Breast epithelium (tissue), 4 donors: ENCODE measurements at places on chromosomes 1 and 21.

DNA sequence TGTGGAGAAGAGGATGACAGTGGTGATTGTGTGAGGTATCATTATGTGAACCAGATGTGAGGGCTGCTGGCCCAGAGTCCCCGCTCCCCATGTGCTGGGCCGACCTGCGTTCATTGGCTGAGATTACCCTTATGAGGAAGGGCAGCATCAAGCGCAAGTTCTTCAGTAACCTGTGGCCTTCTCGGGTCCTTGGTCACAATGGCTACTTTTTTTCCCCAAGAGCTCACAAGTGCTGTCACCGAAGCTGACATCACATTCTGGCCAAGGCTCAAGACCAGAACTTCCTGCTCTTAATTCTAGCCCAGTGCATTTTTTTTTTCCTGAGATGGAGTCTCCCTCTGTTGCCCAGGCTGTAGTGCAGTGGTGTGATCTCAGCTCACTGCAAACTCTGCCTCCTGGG is 262.9 kb downstream of the RHOU start:
- no peak for DNase-seq

DNA sequence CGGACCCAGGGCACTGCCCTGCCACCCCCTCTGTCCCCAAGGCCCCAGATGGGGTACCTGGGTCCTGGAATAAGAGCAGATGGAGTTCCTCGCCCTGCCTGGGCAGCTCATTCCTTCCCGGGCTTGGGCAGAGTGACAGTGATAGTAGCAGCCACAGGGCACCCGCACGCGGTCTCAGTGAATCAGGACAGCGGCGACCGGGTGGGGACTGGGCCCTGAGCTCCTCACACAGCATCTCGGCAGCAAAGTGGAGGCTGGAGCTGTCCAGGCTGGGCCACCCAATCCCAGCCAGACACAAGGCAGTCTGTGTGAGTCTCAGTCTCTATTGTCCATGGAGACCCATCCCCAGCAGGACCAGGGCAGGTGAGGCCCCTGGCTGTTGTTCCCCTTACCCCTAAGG is 37.4 kb upstream of the CCDC27 start:
- no peak for DNase-seq

- DNase-seq = no peak
These were observed 75.5 kb downstream of the MORN1 start for GRCh38 chr1:2315674-2316450.

- no peak for DNase-seq
These were observed 337.6 kb downstream of the ZP4 start for GRCh38 chr1:237553078-237553477.

DNA sequence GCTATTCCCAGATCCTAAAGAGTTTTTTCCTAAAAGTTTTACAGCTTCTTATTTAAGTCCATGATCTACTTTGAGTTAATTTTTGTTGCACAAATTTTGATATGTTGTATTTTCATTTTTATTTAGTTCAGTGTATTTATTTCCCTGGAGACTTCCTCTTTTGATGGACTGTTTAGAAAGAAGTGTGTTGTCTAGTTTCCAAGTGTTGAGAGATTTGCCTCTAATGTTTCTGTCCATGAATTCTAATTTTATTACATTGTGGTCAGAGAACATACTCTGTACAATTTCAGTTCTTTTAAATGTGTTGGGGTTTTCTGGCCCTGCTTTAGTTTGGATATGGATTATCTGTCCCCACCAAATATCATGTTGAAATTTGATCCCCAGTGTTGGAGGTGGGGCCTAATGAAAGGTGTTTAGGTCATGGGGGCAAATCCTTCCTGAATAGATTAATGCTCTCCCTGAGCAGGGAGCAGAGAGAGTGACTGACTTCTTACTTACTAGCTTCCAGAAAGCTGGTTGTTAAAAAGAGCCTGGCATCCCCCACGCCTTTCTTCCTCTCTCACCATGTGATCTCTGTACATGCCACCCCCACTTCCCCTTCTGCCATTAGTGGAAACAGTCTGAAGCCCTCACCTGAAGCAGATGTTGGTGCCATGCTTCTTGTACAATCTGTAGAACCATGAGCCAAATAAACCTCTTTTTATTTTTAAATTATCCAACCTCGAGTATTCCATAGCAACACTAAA is 4.6 kb downstream of the CHD1L start:
- no peak for DNase-seq

DNA sequence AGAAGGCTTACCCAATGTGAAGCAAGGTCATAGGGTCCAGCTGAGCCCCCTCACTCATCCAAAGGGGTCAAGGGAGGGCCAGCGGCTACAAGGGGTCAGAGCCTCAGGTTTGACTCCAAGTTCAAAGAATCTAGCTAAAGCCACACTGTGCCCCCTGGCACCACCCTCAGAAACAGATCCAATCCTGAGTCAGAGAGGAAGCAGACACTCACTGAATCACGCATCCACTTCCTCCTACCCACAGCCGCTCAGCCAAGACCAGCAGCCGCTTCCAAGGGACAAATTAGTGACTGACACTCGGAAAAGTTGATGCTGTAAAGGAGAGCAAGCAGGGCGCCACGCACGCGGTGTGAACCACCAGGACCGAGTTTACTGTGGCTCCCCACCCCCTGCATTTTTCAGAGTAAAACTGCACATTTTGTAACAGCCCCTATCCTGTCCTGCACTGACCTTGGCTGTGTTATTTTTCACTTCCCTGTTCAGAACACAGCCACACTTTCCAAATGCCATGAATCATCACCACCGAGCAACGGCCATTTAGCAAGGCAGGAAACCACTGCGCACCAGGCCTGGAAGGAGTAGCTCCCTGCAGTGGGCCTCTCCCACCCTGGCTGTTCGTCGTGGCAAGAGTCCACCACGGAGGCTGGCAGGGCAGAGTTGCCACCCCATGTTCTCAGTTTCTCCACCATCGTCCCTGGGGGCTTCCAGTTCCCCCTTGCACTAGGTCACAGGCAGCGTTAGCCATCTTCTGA is 147.8 kb downstream of the TOMM20 start:
- peak; percentile 81 for DNase-seq

GRCh38 chr1:171949316-171949715 is 108.0 kb downstream of the DNM3 start:
- no peak for DNase-seq

- no peak for DNase-seq
These were observed 47.1 kb upstream of the PLA2G2C start for GRCh38 chr1:20233394-20233793.

- DNase-seq = no peak
These were observed 473.7 kb upstream of the DAB1 start for GRCh38 chr1:57897581-57897980.

- no peak for DNase-seq
These were observed 29.4 kb downstream of the CDK18 start for GRCh38 chr1:205533748-205534443.

- DNase-seq = no peak
These were observed 20.8 kb upstream of the PDZK1IP1 start for GRCh38 chr1:47210666-47211065.

GRCh38 chr1:38929476-38929875 is 12.2 kb downstream of the RHBDL2 start:
- no peak for DNase-seq

- DNase-seq = peak; percentile 88
These were observed 11.9 kb upstream of the PADI3 start for GRCh38 chr1:17236779-17237560.

GRCh38 chr1:154863315-154864174 is 6.5 kb downstream of the KCNN3 start:
- no peak for DNase-seq

DNA sequence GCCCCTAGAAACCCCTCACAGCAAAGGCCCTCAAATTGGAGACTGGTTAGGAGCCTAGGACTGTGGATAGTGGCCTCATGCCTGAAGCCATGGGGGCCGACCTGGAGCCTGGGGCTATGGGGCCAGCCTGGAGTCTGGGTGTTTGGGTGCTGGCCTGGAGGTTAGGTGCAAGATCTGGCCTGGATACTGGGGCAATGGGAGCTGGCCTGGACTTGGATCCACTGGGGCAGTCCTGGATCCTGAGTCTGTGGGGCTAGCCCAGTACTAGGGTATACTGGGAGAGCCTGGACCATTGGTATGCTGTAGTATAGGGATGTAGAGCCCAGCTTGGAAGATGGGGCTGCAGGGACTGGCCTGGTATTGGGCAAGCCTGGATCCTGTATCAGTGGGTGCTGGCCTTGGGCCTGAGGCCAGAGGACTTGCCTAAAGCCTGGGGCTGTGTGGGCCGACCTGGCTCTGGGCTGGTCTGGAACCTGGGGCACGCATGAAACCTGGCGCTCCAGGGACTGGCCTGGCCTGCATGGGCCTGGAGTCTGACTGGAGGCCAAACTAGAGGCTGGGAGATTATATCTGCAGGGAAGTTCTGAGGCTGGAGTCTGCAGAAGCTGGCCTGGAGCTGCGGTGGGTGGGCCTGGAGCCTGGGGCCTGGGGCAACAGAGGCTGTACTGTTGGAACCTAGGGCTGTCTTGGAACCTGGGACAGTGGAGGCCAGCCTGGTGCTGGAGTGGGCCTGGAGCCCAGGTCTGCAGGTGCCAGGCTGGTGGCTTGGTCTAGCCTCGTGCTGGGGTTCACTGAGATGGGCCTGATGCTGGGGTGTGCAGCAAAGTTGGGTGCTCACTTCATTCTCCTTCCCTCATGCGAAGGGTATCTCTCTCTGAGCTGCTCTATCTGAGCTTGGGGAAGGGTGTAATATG is 12.6 kb upstream of the DENND1B start:
- no peak for DNase-seq

DNA sequence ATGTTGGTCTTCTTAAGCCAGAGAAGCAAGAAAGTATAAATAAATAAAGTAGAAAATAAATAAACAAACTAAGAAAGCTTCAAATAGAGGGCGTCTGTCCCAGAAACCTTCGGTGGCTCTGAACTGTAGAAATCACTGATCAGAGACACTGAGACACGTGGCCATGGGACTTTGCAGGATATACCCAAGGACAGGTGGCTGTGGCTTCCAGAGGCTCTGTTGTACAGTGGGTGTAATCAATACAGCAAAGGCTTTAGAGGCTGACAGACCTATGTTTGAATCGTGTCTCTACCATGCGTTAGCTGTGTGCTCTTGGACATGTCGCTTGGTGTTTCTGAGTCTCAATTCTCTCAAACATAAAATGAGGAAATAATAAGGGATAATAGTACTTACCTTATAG is 41.0 kb upstream of the EPS15 start:
- no peak for DNase-seq

DNA sequence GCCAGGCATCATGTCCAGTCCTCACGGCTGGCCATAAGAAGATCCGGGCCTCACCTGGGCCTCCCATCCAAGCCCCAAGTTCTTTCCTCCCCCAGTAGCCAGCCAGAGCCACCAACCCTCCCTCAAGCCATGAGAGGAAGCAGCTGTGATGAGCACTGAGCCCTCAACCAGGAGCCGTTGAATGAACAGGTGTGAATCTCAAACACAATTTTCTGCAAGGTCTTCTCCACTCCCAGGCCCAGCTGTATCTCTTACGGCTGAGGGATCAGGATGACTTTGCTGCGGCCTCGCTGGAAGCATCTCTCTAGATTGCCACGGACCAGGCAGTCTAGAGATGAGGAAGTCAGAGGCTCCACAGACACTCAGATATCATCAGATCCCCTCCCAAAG is 9.8 kb upstream of the CLDN14 start:
- no peak for DNase-seq

DNA sequence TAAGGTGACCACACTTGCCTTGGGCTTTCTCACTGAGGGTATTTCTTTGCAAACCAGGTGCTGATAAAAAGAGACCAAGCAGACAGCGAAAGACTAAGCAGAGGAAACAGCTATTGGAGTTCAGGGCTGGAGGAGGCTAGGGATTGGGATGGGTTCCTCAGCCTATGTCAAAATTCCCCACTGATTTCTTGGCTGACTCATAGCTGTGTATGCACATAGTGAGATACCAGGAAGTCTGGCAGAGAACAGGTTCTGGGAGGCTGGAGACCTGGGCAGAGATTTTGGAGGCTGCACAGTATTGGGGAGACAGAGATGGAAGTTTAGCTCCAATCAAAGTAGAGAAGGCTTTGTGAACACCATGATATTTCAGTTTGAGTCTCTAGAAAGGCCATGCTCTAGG is 25.3 kb downstream of the YARS1 start:
- DNase-seq = no peak

GRCh38 chr1:115544131-115544530 is 97.6 kb upstream of the VANGL1 start:
- DNase-seq = no peak

DNA sequence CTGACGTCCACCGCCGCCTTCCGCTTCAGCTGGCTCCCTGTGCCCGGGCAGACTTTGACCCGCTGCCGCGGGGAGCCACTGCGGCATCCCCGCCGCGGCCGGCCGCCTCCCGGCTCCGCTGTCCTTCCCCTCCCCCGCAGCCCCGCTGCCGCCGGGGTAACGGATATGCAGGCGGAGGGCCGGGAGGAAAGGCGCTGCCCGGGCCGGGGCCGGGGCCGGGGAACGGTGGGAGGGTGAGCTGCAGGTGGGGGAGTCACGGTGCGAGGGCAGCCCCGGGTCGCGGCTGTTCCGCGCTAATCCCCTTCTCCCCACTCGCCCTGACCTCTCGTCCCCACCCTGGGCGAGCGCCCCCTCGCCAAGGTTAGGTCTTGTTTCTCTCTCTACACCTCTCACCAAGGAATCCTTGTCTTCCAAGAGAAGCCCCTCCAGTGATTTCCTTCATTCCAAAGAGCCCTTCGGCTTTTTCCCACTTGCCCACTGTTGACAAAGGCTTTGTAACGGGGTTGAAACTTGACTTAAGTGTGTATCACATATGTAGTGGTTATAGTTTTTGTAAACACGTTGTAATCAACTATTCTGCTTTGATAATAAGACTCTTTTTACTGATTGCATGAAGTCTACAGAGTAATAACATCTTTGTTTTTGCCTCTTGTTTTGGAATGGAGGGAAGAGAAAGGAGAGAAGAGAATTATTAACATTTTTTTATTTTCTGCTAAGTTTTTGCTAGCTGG is 669 bp downstream of the XPR1 start:
- DNase-seq = peak; percentile 46

DNA sequence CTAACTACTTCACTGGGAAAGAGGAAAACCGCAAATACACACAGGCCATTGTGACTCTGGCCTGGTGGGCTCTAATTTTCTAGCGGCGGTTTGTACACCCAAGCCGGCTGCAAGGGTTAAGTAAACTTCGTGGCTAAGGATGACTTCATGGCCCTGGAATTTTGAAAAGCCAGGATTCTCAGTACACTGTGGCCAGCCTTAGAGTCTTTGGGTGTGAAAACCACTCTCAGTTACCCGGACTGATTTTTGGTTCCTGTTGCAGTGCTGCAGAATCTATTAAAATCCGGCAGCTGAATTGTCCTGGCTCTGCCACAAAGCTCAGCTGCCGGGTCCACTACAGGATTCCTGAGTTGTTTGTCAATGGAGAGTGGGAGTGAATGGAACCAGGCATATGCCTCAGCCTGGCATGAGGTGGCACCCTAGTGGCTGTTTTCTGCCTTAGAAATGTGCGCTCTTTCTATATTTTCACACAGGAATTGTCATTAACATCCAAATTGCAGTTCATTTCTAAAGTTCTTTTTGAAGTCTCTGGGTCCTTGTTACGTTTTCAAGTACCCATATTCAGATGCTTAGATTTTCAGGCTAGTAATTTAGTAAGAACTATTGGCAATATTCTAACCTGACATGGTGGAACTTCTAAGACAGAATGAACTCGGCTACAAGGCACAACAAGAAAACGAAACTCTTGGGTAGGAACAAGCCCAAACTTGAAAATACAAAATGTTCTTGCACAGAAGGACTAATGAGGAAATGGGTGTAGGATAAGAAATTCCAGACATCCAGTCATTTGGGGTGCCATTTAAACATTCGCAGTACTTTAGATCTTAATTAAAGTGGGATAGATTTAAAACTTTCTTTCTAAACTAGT is 255.9 kb downstream of the NFIA start:
- DNase-seq = peak; percentile 74
